ENCODE measurements at places on chromosomes 2 and 18.

DNA sequence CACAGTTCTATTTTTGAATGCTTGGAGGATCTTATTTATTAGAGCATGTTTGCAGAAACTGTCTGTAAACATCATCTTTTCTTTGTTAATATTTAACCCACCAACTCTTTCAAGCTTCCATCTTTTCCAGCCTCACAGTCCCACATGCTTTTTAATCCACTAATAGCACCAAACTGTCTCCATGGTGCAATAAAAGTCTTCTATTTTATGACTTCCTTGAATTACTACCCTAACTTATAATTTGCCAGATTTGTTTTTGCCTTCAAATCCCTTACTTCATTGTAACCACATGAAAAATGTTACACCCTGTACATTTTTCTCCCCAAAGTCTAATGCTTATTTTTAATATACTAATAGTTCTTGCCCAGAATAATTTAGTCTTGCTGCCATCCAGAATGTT, 792.6 kb downstream of the PLCL1 start:
- no peak for DNase-seq

DNA sequence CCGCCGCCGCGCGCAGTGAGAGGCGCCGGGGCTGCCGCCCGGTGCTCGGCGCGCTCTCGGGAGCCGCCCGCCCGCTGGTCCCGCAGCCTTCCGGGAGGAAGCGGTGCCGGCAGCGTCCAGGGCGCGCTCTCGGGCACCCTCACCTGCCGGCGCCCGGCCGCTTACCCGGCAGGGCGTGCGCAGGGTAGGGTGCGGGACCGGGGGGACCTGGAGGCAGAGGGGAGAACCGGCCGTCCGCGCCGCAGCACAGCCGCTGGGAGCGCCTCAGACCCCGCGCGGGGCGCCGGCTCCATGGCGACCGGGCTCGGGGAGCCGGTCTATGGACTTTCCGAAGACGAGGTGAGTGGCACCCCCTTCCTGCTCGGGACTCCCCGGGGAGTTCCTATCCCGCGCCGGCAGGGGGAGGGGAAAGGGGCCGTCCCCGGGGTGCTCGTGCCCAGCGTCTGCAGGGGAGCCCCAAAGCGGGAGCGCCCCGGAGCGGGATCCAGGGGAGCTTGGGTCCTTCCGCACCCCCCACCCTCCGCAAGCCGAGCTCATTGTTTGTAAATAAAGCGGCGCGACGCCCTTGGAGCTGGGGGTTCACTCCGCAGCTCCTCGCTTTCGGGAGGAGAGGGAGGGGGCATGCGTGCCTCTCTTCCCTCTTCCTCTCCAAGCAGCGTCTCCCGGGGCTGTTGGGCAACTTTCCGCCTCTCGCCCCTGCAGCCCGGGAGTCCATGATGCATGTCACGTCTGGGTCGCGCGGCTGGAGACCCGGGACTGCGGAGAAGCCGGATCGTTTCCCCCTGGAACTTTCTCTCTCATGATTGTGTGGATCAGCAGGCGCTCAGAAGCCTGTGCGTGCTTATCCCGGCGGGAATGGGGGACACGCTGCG, 580 bp downstream of the NEDD4L start:
- DNase-seq = no peak

GRCh38 chr2:192243488-192243887, 48.8 kb upstream of the TMEFF2 start:
- no peak for DNase-seq

- DNase-seq = no peak
Observed at GRCh38 chr2:17680119-17680518, 73.5 kb downstream of the SMC6 start.

GRCh38 chr2:38771632-38772031, 6.4 kb upstream of the GEMIN6 start:
- DNase-seq = no peak

DNA sequence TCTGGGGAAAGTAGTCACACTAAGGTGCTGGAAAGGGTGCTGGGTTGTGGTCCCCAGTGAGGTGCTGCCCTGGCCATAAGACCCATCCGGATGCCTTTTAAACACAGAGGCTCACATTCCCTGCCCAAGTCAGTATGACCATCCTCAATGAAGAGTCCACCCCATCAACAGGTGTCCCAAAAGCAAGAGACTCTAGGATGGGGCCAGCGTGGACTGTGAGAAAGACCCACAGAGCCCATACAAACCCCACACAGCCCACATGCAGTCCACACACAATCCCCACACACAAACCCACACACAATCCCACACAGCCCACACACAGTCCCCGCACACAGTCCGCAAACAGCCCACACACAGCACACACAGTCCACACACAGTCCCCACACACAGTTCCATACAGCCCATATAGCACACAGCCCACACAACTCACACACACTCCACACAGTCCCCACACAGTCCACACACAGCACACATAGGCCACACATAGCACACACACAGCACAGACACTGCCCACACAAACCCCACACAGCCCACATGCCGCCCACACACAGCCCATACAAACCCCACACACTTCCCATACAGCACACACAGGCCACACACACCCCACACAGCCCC, 241.4 kb upstream of the SALL3 start:
- DNase-seq = no peak

GRCh38 chr2:200449149-200449548, 60.7 kb downstream of the KCTD18 start:
- no peak for DNase-seq

DNA sequence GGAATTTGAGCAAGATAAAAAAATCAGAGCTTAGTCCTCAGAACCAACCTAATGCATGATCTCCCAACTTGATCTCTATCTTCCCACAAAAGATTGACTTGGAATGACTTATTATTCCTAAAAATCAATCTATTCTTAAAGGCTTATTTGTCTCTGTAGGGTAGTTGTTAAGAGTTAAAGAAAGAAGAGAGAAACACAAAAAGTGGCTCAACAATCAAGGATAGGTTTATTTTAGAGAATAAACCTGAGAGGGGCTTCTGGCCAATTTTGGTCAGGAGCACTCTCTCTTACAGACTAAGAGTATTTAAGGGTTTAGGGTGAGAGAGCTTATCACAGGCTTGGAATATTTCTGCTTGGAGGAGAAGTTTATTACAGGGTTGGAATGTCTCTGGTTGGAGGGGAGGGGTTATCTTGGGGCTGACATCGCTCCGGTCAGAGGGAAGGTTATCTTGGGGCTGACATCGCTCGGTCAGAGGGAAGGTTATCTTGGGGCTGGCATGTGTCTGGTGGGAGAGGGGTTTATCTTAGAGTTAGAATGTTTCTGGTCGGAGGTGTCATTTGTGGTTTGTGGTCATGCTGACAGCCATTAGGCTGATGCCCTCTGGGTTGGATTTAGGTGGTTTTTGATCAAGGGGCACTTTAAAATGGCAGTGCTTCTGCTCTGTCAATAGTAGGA, 2.4 kb upstream of the MFF start:
- DNase-seq = no peak

DNA sequence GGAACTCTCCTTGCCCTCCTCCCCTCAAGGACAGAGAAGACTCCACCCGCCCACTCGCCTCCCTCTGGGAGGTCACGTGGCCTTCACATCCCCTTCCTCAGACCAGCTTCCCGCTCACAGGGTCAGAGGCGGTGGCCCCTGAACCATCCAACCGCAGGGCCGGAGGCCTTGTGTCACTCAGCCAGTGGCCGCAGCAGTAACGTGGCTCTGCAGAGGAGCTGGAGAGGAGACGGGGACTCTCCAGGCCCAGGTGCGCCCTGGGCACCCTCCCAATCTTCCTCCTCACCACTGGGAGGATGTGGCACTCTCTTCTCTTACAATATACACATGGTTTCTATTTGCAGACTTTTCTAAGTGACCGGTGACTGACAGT, 161.7 kb downstream of the TWIST2 start:
- no peak for DNase-seq

DNA sequence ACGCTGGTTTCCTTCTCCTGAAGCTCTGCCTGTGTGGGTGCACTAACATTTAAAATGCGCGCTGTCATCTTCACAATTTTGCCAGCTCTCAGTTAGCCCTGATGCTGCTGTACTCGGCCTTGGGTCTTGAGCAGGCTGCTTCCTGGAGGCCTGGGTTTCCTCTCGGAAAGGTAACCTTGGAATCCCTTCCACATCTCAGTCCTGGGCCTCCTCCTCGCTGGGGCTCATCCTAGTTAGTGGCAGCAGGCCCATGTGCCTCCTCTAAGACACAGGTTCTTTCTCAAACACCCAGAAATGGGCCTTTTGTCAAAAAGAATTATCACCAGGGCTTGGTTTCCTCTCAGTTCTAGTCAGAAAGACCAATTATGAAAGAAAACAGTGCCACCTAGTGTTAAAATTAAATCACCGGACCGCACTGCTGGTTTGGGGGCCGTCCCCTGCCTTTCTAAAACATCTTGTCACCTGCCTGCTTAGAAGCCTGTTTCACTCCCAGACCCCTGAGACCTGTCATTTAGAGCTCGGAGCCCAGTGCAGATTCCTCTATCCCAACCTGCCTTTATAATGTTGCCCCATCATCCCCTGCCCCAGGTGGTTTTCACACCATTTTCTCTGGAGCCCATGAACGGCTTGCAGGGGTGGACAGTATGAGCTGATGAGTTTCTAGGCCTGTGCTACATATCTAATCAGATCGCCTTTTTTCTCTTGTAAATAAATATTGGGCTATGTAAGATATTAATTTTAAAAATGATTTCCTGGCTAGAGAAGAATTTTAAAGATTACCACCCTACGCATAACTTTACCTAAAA, 42.4 kb downstream of the HK2 start:
- DNase-seq = peak; percentile 47
